ENCODE measurements at places on chromosomes 12 and 14.
A peak's percentile ranks its signal among the peaks of the same experiment; 100 is the strongest.

DNA sequence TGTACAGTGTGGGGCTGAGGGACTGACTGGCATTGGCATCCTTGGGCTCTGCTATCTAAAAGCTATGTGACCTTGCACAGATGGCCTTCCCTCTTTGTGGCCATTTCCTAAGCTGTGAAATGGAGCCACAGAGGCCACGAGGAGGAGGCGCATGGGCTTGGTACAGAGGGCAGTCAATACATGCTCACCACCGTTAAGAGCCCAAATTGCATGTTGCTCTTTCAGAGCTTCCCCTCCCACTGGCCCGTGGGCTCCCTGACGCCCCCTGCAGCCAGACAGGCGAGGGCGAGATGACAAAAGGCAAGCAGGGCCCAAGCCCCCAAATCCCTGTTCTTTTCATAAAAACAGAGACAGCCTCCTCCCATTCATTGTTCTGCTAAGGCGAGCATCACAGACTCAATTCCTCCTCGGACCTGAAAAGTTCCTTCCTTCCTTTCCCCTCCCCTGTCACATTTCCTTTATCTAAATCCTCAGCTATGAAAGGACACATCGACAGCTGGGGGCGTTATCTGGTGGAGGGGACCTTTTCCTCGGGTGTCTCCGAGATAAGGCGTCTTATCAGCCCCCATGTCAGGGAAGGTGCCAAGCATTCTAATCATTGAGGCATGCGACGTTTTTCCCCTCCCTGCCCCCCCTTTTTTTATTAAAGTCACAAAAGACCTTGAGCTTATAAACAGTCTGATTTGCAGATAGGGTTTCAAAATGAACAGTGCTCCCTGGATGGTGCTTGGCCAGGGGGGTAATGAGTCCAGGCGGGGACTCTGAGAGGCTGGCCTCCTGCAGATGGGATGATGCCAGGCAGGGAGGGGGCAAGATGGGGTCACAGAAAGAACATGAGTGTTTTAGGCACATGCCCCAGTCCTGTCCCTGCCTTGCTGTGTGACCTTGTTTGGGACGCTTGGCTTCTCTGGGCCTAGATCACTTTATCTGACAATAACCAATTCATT is 26.4 kb downstream of the FAM222A start:
- DNase-seq, result no peak

GRCh38 chr14:34665785-34666435 is 36.0 kb upstream of the SNX6 start:
- DNase-seq, result no peak

DNA sequence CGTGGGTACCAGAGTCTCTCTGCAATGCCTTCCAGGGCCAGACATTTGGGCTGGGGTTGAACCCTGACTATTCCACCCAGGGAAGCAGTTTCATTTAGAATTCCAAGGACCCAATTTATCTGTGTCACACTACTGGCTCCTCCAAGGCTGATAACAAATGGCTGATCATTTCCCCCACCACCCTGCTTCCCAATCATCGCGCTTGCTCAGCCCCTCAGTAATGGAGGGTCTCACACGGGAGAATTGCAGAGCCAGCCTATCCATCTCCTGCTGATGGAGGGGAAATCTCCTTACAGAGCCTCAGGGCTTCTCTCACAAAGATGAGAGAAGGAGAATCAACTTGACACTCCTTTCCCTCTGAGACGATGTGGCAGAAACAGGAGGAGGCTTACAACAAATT is 78.4 kb upstream of the WSCD2 start:
- DNase-seq, result no peak

GRCh38 chr12:74408601-74409166 is 129.0 kb upstream of the ATXN7L3B start:
- DNase-seq, result no peak

DNA sequence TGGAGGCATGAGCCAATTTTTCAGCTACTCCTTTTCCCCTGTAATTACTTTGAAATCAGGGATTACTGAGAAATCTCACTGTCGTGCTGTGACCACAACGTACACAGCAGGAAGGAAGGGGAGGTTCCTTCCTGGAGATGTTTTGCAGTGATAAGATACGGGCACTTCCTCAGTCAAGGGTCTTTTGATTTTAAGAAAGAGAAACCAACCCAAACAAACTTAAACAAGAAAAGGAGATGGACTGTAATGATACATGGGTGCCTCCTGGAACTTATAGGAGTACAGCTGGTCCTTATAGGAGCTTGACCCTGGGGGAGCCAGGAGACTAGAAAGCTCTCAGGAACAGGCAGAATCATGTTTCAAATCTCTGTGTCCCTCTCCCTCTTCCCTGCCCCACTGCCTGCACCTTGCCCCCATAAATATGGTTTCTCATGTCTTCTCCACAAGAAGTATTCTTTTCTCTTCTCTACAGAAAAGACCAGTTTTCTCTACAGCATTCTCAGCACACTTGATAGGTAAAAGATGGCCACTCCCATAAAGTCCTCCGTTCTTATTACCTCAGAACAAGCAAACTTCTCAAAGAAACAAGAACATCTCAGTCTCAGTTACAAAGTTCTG is 281.1 kb upstream of the AMIGO2 start:
- peak; percentile 63 for DNase-seq
